HCT116 (cell line): ENCODE measurements at places on chromosomes 12 and 14. TPM values are rescaled to one million over a fixed set of nuclear protein-coding genes. Genes with fewer than 3 reads are reported as not detected.

DNA sequence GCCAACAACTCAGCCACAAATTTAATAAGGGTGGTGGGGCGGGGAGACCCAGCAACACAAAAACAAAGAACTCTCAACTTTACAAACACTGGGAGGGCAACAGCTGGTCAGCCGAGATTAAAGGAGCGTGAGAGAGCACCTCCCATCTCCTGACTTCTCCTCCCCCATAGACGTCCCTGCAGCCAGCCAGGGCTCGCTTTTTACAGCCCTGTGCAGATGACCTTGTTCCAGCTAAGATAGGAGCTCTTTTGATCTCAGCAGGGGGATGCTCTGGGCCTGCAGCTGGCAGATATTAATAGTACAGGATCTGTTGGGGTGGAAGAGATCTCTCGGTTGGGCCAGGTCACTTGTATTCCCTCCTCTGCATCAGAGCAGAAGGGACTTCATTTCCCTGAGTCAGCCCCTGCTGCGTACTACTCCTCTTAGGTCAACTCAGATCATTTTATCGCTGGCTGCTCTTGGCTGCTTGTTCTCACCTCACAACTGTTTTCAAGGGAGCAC lies 475.8 kb downstream of the RAD51B start:
- H3K4me1 ChIP-seq: peaks cover 58% of the 10 kb centered on the region
- no peaks in the 10 kb centered on the region for H3K27me3 ChIP-seq
- no peak overlapping the region for H3K4me3 ChIP-seq
- H3K27ac ChIP-seq: peak overlapping the region; percentile 69
- H3K36me3 ChIP-seq: no peaks in the 10 kb centered on the region

- no peaks in the 10 kb centered on the region for H3K27me3 ChIP-seq
- H3K27ac ChIP-seq: no peak overlapping the region
- H3K36me3 ChIP-seq: no peaks in the 10 kb centered on the region
- H3K4me1 ChIP-seq: no peaks in the 10 kb centered on the region
Measured at GRCh38 chr12:89789862-89790261, 81.2 kb upstream of the ATP2B1 start.

GRCh38 chr12:50772470-50772869 lies 8.6 kb downstream of the ATF1 start:
- peak overlapping the region; percentile 89 for H3K27ac ChIP-seq
- no peaks in the 10 kb centered on the region for H3K27me3 ChIP-seq
- no peak overlapping the region for H3K4me3 ChIP-seq
- H3K4me1 ChIP-seq: peaks cover 54% of the 10 kb centered on the region
- no peak for DNase-seq

DNA sequence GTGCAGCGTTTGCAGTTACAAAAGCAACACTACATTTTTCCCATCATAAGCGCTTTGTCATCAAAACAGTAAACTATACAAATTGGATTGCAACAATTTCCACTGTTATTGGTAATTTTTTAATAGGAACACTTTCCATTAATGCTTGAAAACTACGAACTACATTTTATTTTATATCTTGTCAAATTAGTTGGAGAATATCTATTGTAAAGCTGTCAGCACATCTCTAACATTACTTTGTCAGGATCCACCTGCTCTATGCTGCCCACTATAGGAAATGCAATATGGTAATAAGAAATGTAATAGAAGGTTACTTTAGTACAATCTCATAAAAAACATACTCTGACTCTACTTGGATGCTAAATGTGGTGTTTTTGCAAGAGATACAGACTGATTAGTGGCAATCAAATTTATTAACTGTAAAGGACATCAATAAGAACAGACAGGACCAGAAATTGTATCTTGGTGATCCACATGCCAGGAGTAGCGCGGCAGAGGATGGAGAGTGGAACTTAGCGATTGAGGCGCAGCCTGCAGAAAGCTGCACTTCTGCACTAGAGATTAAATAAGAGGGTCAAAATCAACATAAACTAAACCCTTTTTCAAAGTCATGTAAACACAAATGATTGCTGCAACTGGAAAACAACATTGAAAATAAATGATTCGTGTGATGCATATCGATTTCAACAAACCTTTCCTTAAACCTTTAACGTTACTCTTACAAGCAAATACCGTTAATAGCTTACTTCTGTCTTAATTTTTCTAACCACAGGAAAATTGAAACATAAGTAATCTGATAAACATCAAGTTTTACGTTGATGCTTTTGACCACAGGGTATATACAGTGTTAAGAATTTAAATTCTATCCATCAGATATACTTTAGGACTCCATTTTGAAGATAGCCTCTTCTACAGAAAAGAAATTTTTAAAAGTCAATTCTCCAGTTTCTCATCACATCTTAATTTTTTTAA lies 3.6 kb upstream of the ARID2 start:
- no peaks in the 10 kb centered on the region for H3K36me3 ChIP-seq
- peak overlapping the region; percentile 94; the same call in 1 of the 2 replicates for H3K27ac ChIP-seq
- DNase-seq: no peak
- peak overlapping the region; percentile 84 for H3K4me3 ChIP-seq
- H3K27me3 ChIP-seq: no peaks in the 10 kb centered on the region

GRCh38 chr14:90630171-90630806 lies 185.9 kb downstream of the TTC7B start:
- no peak overlapping the region for H3K27ac ChIP-seq
- H3K4me1 ChIP-seq: peaks cover 3% of the 10 kb centered on the region
- H3K27me3 ChIP-seq: no peaks in the 10 kb centered on the region
- no peak for DNase-seq
- no peak overlapping the region for H3K4me3 ChIP-seq

DNA sequence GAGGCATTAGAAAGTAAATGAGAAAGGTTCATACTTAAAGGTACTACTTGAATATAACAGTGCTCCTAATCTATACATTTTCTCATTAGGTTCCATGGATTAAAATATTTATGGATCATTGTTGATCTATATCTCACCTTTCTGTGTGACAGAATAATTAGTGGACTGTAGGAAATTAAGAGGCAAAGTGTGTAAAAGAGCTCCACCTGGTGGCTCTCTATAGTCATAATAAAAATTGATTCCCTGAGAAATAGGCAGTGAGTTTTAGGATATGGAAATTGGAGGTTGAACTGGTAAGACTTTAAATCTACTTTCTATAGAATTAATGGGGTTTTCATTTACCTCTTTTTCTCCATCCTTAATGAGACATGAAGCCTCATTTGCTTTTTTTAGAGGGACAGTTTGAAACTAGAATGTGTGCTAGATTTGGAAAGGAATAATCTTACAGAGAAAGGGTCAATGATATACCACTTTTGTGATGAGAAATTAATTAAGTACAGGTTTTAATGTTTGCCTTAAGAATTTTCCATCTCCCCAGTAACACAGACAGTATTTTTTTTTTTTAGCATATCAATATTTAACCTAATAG lies 11.8 kb upstream of the DERA start:
- H3K36me3 ChIP-seq: peaks cover 76% of the 10 kb centered on the region
- no peak overlapping the region for H3K27ac ChIP-seq
- DNase-seq: no peak
- no peaks in the 10 kb centered on the region for H3K27me3 ChIP-seq
- H3K4me1 ChIP-seq: no peaks in the 10 kb centered on the region

DNA sequence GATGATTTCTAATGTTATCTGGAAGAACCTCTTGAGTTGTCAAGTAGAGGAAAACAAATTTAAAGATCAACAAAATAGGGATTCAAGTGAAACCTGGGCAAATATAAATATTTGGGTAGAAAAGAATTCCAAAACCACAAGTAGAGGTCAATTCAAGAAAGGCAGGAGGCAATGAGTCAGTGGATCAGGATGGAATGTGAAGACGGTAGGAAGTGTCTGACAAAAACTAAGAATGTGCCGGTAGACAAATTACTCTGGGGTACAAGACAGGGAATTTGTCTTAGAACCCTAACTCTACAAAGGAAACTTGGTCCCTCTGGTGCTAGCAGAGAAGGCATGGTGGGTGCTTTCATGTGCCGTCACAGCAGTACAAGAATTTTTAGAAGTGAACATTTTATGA lies 13.6 kb downstream of the ABCD2 start:
- peak overlapping the region; percentile 26; the same call in 1 of the 2 replicates for H3K27ac ChIP-seq
- DNase-seq: peak; percentile 59
- no peak overlapping the region for H3K4me3 ChIP-seq
- H3K27me3 ChIP-seq: no peaks in the 10 kb centered on the region

- H3K4me1 ChIP-seq: peaks cover 32% of the 10 kb centered on the region
- no peaks in the 10 kb centered on the region for H3K27me3 ChIP-seq
- no peaks in the 10 kb centered on the region for H3K36me3 ChIP-seq
- H3K4me3 ChIP-seq: no peak overlapping the region
- no peak for DNase-seq
- no peak overlapping the region for H3K27ac ChIP-seq
Measured at GRCh38 chr14:21084998-21085853, 13.2 kb downstream of the ZNF219 start.

GRCh38 chr14:100778951-100779690 lies 46.8 kb upstream of the MEG3 start:
- H3K27ac ChIP-seq: no peak overlapping the region
- no peaks in the 10 kb centered on the region for H3K36me3 ChIP-seq
- no peaks in the 10 kb centered on the region for H3K27me3 ChIP-seq
- no peak overlapping the region for H3K4me3 ChIP-seq
- DNase-seq: no peak

- peak overlapping the region; percentile 100 for H3K4me3 ChIP-seq
- H3K27ac ChIP-seq: peak overlapping the region; percentile 78
- no peak for DNase-seq
- peaks cover 39% of the 10 kb centered on the region for H3K36me3 ChIP-seq
- H3K4me1 ChIP-seq: peaks cover 2% of the 10 kb centered on the region; the same call in 1 of the 2 replicates
Measured at GRCh38 chr12:56644654-56645053, 1.1 kb downstream of the ATP5F1B start.

DNA sequence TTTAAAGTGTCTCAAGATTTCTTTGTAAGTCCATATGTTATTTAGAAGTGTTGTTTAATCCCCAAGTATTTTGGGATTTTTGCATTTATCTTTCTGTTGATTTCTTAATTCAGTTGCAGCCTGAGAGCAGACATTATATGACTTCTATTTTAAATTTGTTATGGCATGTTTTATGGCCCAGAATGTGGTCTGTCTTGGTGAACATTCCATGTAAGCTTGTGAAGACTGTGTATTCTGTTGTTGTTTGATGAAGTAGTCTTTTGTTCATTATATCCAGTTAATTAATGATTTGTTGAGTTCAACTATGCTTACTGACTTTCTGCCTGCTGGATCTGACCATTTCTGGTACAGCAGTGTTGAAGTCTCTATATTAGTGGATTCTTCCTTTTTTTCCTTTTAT lies 34.0 kb downstream of the LEMD3 start:
- no peaks in the 10 kb centered on the region for H3K36me3 ChIP-seq
- H3K4me3 ChIP-seq: no peak overlapping the region
- DNase-seq: no peak
- no peaks in the 10 kb centered on the region for H3K27me3 ChIP-seq

GRCh38 chr14:75566321-75566720 lies 12.1 kb upstream of the FLVCR2 start:
- H3K27me3 ChIP-seq: no peaks in the 10 kb centered on the region; the same call in 1 of the 2 replicates
- no peaks in the 10 kb centered on the region for H3K36me3 ChIP-seq
- no peak overlapping the region for H3K4me3 ChIP-seq
- H3K27ac ChIP-seq: no peak overlapping the region

DNA sequence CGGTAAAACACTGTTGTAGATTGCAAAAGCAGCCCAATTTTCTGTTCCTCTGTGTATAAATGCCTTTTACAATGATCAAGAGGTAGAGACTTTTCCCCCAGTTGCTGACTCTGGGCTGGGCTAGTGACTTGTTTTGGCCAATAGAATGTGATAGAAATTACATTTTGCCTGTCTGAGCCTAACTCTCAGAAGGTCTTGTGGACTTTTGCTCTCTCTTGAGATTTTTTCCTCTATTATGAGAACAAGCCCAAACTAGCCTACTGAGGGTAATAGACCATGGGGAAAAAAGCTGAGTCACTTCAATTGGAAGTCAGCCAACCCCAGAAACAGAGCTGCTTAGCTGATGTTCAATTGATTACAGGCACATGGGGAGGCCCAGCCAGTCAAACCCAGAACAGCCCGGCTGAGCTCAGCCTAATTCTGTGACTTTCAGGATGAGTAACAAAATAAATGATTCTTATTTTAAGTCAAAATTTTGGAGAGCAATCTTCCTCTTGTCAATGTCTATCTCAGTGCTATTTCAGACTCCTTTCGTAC lies 61.4 kb downstream of the MYF5 start:
- H3K4me1 ChIP-seq: peaks cover 13% of the 10 kb centered on the region
- no peaks in the 10 kb centered on the region for H3K27me3 ChIP-seq
- no peak overlapping the region for H3K4me3 ChIP-seq
- peak; percentile 53 for DNase-seq
- peak overlapping the region; percentile 49; the same call in 1 of the 2 replicates for H3K27ac ChIP-seq

DNA sequence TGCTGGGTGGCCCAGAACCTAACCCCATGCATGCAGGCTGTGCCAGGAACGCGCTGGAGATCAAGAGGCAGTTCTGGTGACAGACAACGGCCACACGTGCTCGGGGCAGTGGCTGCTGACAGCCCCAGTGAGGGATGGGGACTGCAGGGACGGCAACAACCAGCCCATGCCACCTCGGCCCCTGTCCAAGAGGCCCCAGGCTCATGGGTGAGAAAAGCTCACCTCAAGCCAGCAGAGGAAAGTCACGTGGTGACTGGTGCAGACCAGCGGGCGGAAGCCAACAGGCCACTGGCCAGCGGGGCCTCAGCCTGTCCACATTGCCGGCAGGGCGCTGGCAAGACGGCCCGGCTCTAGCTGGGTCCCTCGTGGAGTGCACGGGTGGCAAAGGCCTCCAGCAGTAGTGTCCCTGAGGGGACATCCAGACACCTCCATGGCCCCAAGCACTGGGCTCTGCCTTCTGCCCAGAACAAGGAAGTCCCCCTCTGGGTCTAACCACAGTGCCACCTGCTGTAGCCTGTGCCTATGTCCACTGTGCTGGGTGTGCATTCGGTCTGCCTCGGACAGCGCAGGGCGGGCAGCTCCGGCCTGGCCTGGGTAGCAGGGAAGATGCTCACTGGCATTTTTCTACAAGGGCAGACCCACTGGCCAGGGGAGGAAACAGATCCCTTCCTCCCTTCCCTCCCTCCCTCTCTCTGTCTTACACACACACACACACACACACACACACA lies 134.1 kb downstream of the NCOR2 start:
- no peaks in the 10 kb centered on the region for H3K4me1 ChIP-seq
- H3K4me3 ChIP-seq: no peak overlapping the region
- H3K27me3 ChIP-seq: no peaks in the 10 kb centered on the region
- no peak overlapping the region for H3K27ac ChIP-seq
- no peak for DNase-seq

DNA sequence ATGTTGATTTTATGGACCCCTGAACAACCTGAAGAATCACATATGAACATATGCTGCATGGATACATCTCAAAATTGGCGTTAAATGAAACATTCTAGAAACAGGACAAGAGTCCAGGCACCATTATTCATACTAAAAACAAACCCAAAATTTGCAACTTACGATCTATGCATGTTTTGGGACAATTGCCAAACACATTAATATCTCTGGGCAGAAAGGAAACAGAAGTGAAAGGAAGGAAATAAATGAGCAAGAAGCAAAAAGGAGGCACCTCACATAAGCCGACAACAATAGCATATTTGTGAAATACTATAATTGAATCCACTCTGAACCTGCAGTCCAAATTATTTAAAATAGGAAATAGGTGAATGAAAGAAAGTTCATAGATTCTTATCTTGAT lies 1505.3 kb downstream of the AACS start:
- no peaks in the 10 kb centered on the region for H3K4me1 ChIP-seq
- no peak overlapping the region for H3K4me3 ChIP-seq

GRCh38 chr12:89552376-89552775 lies 26.5 kb upstream of the POC1B start:
- no peaks in the 10 kb centered on the region for H3K27me3 ChIP-seq
- H3K27ac ChIP-seq: no peak overlapping the region
- no peaks in the 10 kb centered on the region for H3K36me3 ChIP-seq

The HECTD4 gene
- 31.2 TPM for total RNA-seq

The EML5 gene
- 1.8 TPM for total RNA-seq

The ASCL1 gene
- total RNA-seq: not detected

The UNC79 gene
- 0.10 TPM for total RNA-seq

The CCDC177 gene
- total RNA-seq: not detected

The NGB gene
- not detected for total RNA-seq

The OLR1 gene
- total RNA-seq: 0.12 TPM
